ENCODE measurements at places on chromosomes 11 and 22.

GRCh38 chr22:42347281-42347824 lies 76.9 kb upstream of the TCF20 start:
- no peak for DNase-seq

GRCh38 chr11:26070714-26071380 lies 261.1 kb upstream of the ANO3 start:
- no peak for DNase-seq

GRCh38 chr22:23115825-23116494 lies 25.8 kb downstream of the RSPH14 start:
- DNase-seq, result no peak

DNA sequence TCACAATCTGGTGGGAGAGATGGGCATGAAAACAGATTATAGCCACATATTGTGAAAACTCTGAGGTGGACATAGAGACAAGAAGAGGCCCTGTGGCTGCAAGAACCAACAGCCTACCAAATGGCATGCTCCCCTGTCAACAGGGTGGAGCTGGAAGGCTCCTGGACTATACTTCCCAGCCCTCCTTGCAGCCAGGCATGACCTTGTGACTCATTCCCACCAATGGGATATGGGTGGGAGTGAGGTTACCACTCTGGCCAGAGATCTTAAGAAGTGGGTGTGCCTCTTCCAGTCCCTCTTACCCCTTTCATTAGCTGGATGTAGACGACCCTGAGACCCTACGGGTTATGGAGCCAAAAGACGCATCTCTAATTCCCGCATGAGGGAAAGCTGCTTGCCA lies 126.4 kb upstream of the ZBED5 start:
- no peak for DNase-seq

DNA sequence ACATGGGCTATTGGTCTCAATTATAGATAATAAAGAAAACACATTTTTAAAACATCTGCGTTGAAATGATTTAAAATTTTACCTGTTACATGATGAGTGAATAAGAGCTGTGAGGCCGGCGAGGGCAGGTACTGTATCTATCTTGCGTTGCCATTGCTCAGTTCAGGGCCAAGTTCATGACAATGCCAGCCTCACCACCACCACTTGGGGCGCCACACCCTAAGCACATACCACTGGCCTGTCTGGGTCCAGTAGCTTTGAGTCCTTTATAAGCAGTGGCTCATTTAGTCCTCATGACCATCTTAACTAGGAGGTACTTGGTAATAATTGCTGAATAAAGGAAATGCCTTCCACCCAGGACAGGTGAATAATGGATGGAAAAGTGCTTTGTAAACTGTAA lies 14.5 kb upstream of the MB start:
- DNase-seq, result peak; percentile 30

GRCh38 chr22:20956258-20957101 lies 10.6 kb upstream of the AIFM3 start:
- DNase-seq, result no peak

DNA sequence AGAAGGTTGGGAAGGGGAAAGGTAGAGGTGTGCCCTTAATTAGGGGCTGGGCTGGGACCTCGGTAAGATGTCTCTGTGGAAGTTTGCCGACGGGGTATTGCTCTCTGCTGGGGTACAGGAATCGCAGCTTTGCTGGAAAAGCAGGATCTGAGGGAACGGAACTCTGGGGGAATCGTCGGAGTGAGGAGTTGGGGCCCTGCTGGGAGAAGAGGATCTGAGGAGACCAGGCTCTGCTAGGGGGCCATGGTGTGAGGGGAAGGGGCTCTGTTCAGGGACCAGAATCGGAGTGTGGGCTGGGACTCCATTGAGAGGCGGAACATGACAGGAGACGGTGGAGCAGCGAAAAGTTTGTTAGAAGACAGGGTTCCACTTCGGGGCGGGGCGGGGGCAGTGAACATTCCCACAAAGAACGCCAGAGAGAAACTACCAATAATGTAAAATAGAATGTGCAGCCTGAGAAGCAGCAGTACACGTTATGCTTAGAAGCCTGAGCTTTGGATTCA lies 456 bp downstream of the AAMDC start:
- DNase-seq, result peak; percentile 11

- no peak for DNase-seq
These were observed 1.2 kb downstream of the DENND6B start for GRCh38 chr22:50325444-50326224.

DNA sequence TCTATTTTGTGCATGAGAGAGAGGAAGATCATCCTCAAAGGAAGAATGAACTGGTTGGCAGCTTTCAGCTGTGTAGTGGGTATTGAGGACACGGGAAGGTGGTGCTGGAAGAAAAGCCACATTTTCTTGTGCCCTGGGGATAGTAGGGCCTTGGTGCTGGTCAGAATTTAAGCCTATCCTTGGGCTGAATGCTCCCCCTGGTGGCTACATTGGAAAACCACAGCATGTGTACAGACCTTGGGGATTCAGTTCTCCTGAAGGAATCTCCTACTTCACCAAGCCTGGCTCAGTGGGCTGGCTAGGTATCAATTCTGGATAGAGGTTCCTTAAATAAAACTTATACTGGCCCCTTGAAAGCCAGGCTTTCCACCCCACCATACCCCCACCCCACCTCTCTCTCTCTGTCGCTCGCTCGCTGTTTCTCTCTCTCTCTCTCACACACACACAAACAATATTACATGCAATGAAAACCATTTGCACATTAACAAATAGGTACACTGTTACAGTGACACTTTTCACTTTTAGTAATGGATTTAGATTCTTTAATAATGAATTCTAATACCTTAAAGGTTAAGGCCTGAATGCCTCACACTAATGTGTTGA lies 2.8 kb upstream of the OR51M1 start:
- DNase-seq, result peak; percentile 2

DNA sequence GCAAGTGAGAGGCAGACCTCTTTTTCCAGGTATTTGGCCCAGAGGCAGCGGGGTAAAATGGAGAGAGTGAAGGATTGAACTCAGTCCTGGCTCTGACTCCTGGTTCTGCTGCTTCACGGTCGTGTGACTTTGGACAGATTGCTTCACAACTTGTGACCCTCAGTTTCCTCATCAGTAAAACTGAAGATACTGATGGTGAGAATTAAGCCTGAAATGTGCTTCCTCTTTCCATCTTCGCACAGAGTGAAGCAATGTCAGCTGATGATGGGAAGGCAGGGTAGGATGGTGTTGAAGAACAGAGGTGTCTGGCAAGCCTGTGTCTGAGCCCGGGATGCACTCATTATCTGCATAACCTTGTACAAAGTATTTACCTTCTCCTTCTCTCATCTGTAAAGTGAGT lies 59.0 kb downstream of the UBASH3B start:
- DNase-seq, result no peak

- no peak for DNase-seq
These were observed 66.0 kb upstream of the HORMAD2 start for GRCh38 chr22:30014244-30014643.

- DNase-seq, result no peak
These were observed 61.3 kb upstream of the WNT11 start for GRCh38 chr11:76267556-76267955.

GRCh38 chr22:44646141-44646540 lies 55.9 kb upstream of the PRR5 start:
- DNase-seq, result no peak

DNA sequence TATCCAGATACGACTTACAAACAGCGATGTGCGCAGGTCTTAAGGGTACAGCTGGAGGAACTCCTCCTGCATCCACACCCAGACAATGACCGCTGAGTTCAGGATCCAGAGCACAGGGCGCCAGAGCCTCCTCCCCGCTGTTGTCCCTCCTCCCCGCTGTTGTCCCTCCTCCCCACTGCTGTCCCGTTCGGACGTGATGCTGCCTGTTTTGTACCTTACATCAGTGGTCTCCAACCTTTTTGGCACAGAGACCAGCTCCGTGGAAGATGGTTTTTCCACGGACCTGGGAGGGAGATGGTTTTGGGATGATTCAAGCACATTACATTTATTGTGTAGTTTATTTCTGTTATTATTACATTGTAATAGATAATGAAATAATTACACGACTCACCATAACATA lies 62.0 kb downstream of the PHF21B start:
- DNase-seq, result no peak

DNA sequence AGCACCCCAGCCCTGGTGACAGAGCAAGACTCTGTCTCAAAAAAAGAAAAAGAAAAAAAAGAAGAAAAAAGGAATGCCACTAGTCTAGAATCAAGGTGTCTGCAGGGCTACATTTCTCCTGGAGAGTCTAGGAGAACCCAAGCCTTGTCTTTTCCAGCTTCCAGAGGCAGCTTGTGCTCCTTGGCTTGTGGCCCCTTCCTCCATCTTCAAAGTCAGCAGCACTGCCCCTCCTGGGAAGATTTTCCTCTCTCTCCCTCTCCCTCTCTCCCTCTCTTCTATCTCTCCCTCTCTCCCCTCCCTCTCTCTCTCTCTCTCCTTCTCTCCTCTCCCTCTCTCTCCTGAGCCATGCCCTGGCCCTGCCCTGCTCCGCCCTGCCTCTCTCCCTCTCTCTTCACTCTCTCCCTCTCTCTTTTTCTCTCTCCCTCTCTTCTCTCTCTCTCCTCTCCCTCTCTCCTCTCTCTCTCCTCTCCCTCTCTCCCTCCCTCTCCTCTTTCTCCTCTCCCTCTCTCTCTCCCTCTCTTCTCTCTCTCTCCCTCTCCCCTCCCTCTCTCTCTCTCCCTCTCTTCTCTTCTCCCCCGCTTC lies 97.7 kb upstream of the FGF3 start:
- DNase-seq, result no peak

- DNase-seq, result no peak
These were observed 22.2 kb downstream of the BLID start for GRCh38 chr11:122093731-122094275.

DNA sequence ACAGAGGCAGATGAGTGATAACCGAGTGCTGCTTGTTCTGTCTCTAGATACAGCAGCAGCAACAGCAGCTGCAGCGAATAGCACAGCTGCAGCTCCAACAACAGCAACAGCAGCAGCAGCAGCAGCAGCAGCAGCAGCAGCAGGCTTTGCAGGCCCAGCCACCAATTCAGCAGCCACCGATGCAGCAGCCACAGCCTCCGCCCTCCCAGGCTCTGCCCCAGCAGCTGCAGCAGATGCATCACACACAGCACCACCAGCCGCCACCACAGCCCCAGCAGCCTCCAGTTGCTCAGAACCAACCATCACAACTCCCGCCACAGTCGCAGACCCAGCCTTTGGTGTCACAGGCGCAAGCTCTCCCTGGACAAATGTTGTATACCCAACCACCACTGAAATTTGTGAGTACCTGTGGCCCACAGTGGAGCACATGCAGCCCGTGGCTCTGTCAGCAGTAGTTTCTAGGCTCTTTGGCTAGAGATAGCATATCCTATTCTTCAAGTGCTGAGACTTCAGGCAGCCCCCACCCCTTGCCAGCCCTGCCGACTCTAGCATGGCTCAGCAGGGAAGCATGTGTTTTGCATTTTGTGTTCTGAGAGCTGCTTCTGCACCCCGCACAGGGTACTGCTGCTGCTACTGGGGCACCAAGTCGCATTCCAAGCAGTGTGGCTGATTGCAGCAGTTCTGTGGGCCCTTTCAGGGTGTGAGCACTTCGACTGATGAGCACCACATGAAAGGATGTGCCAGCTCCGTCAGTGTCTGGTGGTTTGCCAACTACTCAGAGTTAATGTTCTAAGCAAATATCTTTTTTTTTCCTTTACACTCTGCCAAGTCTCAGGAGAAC lies 59.2 kb downstream of the MED15 start:
- DNase-seq, result peak; percentile 53

DNA sequence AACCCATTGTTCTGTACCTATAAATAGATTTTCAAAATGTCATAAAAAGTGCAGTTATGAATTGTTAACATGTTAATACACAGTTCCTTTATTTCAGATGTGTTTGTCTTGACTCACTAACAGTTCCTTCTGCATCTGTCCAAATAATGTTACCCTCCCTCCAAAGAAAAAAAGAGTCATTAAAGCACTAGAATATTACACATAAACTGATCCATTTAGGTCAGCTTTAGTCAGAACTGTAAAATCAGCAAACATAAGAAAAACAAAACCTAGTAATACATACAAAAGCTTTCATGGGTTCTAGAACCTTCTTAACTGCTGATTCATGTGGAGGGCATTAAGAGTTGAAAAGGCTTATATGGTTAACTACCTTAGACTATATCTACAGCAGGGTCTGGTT lies 65.4 kb downstream of the SESN3 start:
- no peak for DNase-seq

DNA sequence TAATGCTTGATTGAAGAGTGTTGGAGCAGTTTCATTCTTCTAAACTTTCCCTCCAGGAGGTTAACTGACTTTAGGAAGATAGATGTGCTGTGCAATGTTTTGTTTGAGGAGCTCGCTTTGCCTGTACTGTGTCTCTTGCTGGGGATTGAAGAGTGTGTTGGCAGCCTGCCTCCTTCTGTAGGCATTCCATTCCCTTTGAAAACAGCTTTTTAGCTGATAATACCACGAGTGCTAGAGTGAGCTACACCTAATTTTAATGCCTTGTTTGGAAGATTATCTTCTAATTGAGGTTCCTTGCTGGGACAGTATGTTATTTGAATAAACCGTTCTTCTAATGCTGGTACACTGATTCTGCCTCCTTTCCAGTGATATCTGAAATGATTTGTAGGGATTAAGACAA lies 7.2 kb downstream of the DDX10 start:
- DNase-seq, result no peak

- no peak for DNase-seq
These were observed 96.9 kb downstream of the FAM76B start for GRCh38 chr11:95692526-95693260.

GRCh38 chr11:85182441-85183387 lies 444.4 kb downstream of the DLG2 start:
- DNase-seq, result no peak

DNA sequence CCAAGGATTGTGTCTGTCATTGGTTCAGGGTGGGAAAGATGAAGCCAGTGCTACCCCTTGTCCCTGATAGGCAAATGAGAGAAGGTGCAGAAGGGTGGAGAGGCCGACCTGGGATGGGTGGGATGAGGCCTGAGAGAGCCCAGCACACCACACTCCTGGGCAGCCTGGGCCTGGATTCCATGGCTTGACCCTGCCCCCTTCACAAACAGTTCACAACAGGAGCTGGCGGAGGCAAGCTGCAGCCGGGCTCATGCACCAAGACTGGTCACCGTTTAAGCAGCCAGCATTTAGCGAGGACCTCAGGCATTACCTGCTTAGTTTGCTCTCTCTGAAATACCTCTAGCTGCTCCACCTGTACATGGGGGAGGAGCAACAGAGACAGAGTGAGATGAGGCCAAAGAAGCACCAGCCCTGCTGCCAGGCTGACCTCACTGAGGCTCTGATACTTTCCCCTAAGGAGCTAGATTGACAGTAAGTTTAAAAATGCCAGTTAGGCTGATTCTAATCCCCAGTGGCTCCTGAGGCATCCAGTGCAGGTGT lies 13.5 kb downstream of the IL18BP start:
- no peak for DNase-seq

DNA sequence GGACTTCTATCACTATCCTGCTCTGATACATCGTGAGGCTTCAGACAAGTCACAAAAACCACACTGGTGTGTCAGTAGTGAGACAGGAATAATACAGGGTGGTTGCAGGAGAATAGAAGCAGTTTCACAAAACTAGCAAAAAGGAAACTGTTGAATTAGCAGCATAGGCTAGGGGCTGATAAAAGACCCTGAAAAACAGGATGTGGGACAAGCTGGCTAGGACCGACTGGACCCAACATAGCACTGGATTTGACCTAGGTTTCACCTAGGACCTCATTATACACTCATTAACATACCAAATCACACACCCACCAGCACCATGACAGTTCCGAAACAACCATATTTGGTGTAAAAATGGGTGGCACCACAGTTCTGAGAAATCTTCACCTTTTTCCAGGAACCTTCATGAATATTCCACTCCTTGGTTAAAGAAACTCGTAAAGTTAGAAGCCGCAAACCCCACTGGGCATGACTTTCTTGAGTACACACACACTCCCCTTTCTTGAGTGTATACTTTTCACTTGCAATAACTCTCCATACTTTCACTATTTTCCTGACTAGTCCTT lies 76.2 kb downstream of the SLC1A2 start:
- peak; percentile 37 for DNase-seq

Data from activated naive CD4-positive, alpha-beta T cell treated with Interleukin-2 at 50 U/mL for 16 hours (primary cell).